ENCODE measurements at places on chromosomes 5 and 9.

GRCh38 chr5:99639905-99640304 is 711.1 kb upstream of the CHD1 start:
- DNase-seq = no peak

DNA sequence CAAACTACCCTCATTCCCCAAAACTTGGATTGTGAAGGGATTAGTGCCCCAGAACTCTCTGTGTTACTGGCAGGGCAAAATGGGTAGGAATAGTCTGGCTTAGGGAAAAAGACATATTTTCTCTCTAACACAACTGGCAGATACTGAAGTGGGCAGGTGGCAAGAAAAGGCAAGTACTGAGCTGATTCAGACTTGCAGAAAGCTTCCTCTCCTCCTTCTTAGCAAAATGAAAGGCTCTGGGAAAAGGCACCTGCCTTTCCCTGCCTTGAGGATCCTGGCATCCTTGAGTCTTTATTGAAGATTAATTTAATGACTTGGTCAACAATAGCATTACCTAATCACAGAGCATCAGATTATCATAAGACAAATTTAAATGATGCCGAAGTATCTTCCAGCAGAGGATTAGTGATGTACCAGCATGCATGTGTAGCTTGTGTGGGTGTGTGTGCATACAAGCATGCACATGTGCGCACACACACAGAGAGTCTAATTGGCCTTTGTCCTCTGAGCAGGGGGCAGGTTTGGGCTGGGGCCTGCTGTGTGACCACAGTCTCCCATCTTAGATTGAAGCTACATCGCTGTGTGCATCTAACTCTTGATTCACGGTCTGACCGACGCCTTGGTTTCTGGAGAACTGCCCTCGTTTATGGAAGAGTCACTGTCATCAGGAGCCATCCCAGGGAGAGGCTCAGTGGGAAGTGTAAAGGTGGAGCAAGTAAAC is 294.8 kb downstream of the AOPEP start:
- no peak for DNase-seq

DNA sequence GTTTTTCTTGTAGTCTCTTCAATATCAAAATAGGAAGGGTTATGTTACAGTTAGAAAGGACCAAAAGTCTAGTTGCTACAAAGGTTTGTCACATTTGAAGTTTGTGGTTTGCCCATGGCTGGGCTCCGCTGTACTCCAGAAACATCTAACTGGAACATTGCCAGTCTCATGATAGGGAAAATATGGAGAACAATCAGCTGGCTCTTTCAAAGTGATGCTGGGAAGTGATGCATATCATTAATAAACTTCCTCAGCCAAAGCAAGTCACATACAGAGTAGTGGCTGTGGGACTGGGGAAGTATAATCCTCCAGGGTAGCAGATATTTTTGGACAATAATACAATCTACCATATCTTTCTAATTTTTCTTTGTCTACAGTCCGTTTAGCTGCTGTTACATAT is 8.8 kb downstream of the BTF3 start:
- no peak for DNase-seq

DNA sequence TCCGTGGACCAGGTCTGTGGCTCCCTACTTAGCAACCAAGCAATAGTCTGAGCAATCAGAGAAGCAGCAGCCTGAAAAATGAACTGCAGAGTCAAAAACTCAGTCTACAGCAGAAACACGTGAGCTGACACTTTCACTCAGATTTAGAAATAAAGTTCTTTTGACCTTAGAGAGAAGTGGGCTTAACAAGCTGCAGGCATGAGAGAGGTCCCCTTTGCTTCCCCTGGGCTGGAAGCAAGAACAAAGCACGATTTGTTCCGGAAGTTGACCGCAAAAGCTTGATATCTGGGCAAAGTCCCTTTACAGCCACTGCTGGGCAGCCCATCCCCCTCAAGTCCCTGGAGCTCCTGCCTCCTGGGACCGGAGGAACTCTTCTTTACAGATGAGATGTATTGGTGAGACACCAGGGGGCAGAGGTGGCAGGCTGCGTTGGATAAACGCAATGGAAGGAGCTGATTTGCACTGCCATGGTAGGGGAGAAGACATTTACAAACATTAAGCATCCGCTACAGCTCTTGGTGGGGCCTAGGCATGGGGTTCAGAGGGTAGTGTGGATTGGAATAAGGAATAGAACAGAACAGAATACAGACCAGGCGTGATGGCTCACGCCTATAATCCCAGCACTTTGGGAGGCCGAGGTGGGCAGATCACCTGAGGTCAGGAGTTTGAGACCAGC is 5.8 kb upstream of the SOWAHA start:
- no peak for DNase-seq

DNA sequence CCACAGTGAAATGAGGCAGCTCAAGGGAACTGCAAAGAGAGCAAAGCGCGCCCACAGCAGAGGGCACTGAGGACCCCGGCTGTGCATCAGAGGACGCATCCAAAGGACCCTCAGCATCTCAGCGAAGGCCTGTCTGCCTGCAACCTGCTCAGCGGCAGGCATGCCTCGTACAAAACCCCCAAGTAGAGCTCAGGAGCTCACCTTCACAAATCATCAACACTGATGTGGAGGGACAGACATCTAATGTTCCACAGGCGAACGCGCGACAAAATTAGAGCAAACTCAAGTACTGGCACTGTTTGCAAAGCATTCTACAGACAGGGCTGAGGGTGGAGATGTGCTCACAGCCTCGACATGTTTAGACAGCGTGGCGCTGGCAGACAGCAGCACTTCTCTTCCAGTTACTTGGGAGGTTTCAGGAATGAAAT is 81.0 kb downstream of the DCP2 start:
- no peak for DNase-seq

- DNase-seq = no peak
These were observed 180.9 kb downstream of the ESM1 start for GRCh38 chr5:54804521-54804920.

DNA sequence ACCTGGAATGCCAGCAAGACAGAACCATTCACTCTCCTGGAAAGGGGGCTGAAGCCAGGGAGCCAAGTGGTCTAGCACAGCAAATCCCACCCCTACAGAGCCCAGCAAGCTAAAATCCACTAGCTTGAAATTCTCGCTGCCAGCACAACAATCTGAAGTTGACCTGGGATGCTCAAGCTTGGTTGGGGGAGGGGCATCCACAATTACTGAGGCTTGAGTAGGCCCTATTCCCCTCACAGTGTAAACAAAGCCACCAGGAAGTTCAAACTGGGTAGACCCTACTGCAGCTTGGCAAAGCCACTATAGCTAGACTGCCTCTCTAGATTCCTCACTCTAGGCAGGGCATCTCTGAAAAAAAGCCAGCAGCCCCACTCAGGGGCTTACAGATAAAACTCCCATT is 17.3 kb downstream of the RIGI start:
- DNase-seq = no peak

DNA sequence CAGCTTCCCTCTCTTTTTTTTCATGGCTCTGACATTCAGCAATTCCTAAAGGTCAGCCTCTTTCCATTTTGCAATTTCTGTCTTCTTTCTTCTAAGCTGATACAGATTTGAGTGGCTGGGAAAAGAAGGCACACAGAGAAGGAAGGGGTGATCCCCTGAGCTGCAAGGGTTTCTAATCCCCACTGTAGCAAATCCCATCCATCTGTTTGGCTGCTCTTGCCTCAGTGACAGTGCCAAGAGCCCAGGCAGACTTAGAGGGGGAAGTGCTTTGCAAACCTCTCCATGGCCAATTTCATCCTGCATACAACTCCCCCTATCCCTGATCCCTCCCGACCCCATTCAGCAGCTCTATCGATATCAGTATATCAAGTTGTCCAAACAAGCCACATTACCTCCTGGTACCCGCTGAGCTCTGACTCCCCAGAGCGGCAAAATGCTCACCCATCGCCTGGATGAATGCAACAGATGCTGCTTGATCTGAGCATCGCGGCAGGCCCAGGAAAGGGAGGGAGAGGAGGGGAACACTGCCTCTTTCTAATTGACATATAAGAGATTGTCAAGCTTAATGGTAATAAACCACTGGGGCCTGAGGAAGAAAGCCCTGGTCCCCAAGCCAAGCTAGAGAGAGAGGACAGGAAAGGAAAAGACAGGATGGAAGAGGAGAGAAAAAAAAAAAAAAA is 268.9 kb downstream of the ASTN2 start:
- peak; percentile 88 for DNase-seq

DNA sequence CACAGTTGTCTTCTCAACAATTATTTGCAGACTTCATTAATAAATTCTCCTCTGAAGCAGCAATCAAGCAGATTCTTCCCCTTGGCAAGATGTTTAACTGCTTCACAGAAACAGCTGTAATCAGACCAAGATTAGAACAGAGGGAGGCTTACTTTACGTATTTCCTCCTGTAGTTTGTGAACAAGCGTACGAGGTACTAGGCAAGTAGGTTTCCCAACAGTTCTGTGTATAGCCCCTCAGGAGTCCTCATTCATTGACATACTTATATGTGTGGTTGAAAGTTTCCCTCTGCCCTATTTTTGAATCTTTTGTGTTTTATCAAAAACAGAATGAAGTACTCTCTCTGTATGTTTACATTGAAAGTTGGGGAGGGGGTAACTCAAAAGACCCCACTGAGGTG is 128.0 kb downstream of the SPATA31D1 start:
- no peak for DNase-seq

- DNase-seq = no peak
These were observed 36.1 kb downstream of the PAPPA start for GRCh38 chr9:116189683-116190082.

GRCh38 chr9:17637229-17637628 is 58.4 kb downstream of the SH3GL2 start:
- no peak for DNase-seq

DNA sequence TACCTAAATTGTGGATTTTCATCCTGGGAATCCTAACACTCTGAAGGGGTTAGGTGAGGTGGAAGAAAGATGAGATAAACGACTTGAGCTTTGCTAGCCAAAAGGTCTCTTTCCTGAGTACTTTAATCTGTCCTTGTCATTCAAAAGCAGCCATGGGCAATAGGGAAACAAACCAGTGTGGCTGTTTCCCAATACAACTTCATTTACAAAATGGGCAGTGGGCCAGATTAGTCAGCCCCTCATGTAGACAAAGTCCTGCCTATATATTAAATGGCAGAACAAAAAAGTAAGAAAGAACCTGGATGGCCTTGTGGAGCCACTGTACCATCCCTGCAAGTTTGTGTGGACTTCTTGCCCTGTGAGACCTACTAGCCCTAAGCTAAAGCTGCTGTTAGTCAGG is 51.0 kb upstream of the NFIL3 start:
- DNase-seq = no peak

DNA sequence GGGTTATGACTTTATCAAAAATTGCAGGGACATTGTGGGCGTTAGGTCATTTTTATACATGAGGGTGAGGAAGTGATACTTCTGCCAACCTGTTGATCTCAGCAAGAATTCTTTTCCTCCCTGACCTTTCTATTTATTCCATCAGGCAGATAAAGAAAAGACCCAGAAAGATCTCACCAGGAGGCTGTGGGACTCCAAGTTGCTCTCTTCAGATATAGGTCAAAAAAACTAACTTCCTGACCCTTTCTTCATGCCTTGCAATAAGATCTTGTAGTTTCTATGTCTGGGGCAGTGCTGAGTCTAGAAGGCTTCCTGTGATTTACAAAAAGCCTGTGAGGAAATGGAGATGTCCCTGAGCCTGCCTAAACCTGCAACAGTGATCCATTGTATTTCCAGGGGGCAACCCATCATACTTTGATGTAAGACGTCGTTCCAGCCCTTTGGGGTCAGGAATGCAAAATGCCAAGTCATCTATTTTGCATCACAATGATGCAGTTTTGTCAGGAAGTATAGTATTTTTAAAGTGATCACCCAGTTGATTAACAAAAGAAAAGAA is 22.0 kb upstream of the PIK3R1 start:
- no peak for DNase-seq

DNA sequence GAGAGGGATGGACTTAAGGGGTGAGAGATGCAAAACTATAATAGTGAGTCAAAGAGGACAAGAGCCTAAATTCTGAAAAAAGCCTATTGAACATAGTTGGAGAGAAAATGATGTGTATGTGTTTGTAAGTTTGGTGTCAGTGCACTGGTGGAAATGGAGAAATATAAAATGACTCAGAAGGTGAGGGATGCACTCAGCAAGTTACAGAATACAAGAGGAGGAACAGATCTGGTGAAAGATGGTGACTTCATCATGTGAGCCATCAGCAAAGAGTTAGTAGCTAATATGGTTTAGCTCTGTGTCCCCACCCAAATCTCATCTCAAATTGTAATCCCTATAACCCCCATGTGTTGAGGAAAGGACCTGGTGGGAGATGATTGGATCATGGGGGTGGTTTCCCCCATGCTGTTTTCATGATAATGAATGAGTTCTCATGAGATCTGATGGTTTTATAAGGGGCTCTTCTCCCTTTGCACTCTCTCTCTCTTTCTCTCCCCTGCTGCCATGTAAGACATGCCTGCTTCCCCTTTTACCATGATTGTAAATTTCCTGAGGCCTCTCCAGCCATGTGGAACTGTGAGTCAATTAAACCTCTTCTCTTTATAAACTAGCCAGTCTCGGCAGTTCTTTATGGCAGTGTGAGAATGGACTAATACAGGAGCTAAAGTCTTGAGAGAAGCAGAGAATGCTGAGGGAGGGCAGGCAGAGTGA is 30.4 kb upstream of the FYB1 start:
- no peak for DNase-seq

GRCh38 chr9:131097126-131097947 is 1.0 kb downstream of the AIF1L start:
- no peak for DNase-seq

- DNase-seq = no peak
These were observed 19.9 kb upstream of the SUSD1 start for GRCh38 chr9:112194969-112195431.

DNA sequence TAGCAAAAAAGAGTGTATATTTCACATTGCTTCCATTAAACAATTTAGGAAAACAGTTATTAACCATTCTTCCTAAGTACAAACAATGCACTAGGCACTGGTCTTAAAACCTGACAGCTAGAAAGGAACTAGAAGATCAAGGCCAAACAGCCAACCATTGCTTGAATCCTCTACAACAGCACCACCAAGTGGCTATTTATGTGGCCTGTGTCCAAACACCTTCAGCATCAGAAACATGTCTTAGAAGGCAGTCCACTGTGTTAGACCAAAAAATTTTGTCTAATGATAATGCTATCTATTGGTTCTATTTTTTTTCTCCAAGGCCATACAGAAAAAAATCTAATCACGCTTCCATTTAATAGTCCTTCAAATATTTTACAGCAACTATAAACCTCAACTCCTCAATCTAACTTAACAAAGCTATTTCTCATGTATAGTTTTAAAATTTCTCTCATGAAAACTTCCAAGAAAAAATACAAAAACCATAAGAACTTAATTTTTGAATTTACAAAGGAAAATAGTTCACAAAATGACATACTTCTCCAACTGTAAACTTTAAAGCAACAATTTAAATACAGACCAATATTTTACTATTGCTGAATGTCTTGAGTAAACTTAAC is 36.1 kb downstream of the CAAP1 start:
- DNase-seq = peak; percentile 51

- no peak for DNase-seq
These were observed 210.0 kb downstream of the MPDZ start for GRCh38 chr9:13069498-13069897.

GRCh38 chr5:29744618-29745017 is 1448.9 kb upstream of the CDH6 start:
- no peak for DNase-seq

DNA sequence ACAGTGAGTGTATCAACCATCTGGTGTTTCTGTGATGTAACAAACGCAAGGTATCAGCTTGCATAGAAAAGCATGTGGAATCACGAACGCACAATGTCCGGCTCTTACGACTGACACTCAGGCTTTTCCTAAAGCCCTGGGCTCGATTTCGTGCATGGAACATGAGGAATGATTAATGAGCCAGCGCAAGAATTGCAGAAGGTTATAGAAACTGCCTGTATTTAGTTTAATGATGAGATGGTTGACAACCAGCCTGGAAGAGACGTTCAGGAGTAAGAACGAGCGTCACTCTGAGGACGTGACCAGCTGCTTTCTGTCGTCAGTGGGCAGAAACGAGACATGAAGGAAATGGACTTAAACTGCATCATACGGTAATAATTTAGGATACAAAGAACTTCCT is 497.6 kb downstream of the IRX1 start:
- no peak for DNase-seq

All from cerebellar cortex (tissue), 1 donor.